ENCODE measurements at places on chromosomes 16 and 17.

DNA sequence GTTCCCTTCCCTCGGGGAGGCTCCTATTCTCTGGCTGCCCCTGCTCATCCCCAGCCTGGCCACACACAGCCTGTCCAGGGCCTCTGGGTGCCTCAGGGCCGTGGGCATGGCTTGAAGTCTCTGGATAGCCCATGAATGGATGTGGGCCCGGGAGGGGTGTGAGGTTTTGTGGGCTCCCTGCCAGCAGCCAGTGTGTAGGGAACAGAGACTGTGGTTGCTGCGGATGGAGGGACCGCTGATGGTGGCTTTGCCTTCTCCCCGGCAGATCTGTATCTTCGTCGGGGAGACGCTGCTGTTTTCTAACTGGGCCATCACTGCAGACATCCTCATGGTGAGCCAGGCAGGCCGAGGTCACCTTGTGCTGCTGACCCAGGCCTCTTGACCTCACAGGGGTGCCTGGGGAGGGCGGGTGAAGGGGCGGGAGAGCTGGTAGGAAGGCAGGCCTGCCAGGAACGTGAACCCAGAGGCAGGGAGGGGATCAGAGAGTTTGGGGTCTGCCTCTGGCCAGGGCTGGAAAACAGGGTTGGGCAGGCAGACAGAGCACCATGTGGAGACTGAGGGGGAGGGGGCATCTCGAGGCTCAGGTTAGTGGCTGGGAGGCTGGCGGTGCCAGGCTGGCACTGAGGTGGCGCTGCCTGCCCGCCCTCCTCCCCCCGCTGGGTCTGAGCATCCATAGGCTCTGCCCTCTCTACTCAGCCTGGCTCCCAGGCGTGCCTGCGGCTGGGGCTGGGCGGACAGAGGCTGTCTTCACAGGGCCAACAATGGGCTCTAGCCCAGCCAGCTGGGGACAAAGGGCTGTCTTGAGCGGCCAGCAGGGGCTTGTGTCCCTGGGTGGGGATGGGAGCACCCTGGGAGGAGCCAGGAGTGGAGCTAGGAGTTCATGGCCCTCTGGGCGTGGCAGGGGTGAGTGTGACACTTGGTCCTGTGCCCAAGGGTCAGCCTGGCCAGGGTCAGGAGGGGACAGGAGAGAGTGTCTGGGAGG lies 21.4 kb downstream of the MYBBP1A start:
- no peak for DNase-seq

- DNase-seq: no peak
Observed at GRCh38 chr17:19371259-19372010, 6.9 kb upstream of the MAPK7 start.

DNA sequence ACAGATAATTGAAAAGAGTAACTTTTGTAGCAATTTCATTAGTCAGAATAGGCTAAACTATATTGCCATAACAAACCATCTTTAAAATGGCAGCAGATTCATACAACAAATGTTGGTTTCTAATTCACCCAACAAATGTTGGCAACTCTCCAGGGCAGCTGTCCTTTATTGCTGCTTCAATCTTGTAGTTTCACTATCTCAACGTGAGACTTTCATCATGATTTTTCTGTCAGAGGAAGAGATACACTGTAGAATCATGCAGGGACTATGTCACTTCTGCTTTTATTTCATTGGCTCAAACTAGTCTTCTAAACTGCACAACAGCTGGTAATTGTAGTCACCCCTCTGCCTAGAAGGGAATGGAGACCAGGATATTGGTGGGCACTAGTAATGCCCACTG lies 174.2 kb downstream of the TANC2 start:
- peak; percentile 48 for DNase-seq

DNA sequence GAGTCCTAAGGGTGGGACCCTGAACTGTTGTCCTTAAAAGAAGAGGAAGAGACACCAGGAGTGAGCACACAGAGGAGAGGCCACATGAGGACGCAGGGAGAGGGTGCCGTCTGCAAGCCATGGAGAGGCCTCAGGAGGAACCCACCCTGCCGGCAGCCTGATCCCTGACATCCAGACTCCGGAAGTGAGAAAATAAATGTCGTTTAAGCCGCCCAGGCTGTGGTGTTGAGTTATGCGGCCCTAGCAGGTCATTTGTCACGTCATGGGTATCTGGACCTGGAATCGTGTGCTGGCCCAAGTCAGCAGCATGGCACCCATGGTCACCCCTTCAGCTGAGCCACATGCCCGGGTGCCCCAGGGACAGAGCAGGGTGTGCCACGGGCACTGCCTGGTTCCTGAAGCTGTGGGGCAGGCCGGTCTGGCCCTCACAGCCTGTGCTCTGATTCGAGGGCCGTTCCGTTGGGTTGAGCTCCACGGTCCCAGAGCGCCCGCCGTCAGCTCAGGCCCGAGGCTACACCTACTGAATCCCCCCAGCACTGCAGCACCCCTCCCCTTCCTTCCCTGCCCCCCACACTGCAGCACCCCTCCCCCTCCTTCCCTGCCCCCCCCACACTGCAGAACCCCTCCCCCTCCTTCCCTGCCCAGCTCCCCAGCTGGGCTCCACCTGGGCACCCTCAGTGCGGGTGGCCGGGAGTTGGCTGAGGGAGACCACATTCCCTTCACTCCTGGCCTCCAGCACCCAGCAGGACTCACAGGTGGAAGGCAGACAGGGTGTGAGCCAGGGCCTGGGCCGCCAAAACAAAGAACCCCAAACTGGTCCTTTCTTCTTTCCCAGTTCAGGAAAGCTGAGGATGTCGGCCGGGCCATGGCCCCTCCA lies 2.7 kb upstream of the CCDC57 start:
- DNase-seq: peak; percentile 34

GRCh38 chr17:20206068-20206467 lies 196.9 kb downstream of the SPECC1 start:
- DNase-seq: peak; percentile 33

- no peak for DNase-seq
Observed at GRCh38 chr17:63042256-63042812, 76.3 kb downstream of the TANC2 start.

DNA sequence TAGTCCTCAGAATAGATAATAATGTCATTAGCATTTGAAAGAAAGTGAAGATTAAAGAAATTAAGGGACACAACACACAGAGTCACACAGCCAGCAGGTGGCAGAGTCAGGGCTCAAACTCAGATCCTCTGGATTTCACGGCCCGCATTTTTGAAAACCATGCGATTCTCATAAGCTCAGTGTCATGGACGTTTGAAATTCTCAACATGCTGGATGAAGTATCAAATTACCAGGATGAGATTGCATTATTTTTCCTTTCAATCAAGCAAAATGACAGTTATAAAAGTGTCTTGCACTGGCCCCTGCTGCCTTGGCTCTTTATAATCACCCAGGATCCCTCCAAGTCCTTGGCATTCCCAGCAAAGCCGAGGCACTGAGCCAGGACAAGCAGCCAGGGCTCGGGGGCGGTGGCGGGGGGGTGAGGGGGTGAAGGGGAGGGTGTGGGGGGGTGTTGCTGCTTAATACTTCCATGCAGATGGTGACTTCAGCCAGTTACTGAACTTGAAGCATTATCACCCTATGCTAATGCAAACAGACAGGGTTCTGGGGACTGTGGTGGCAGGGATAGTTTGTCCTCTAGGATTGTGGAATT lies 6.6 kb upstream of the BMERB1 start:
- DNase-seq: peak; percentile 87

DNA sequence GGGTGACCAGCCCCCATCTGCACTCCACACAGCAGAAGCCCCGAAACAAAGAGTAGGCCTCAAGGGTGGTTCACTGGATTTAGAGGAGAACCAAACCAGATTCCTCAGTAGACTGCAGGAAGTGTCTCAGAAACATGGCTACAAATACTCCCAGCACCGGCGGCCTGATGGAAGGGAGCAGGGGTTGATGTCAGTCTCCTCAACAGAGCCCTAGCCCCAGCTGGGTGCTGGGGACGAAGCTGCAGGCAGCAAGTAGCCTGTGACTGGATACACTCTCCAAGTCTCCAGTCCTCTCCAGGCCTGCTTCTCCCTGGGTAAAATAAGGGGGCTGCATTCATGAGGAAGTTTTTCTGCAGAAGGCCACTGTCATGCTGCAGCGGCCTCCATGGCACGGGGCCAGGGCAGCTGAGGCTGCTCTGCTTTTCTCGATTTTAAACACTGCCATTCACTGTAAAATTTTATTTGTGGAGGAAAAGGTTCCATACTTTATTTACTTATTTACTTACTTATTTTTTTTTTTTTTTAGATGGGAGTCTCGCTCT lies 36.7 kb upstream of the SREBF1 start:
- no peak for DNase-seq

- DNase-seq: no peak
Observed at GRCh38 chr16:28183484-28183883, 28.3 kb downstream of the XPO6 start.

- DNase-seq: no peak
Observed at GRCh38 chr17:41973408-41973811, 6.8 kb downstream of the CNP start.

GRCh38 chr16:83356266-83356665 lies 451.5 kb upstream of the HSBP1 start:
- peak; percentile 59 for DNase-seq

- no peak for DNase-seq
Observed at GRCh38 chr16:20952139-20952920, 51.8 kb downstream of the LYRM1 start.

DNA sequence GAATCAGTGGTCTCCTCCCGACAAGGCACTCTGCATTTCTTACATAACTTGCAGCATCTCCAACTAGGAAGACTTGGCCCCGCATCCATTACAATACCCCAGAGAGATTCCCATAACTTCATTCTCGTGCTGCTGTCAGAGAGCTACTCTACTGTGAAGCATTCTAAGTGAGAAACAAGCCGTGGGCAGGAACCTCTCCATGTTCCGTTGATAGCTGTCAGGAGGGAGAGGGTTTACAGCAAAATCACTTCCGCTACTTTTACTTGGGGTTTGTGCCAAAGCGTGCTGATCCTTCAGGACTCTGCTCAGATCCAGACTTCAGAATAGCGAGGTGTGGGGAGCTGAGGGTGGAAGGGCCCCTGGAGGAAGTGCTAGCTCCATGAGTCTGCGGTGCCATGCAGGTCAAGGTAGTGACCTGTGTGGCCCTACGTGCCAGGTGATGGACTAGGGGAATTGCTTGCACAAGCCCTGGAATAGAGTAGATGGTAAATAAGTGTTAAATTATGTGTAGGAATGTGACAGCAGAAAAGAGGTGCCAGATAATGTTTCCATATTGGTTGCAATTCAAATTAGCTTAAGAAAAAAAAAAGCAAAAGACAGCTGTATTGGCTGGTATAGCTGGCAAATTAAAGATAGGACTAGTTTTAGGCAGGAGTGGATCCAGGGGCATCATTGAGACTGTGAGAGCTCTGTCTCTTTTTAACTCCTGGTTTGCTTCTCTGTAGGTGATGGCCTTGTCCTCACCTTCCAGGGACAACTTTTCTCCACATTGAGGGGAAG lies 358.5 kb upstream of the ERCC4 start:
- DNase-seq: no peak

DNA sequence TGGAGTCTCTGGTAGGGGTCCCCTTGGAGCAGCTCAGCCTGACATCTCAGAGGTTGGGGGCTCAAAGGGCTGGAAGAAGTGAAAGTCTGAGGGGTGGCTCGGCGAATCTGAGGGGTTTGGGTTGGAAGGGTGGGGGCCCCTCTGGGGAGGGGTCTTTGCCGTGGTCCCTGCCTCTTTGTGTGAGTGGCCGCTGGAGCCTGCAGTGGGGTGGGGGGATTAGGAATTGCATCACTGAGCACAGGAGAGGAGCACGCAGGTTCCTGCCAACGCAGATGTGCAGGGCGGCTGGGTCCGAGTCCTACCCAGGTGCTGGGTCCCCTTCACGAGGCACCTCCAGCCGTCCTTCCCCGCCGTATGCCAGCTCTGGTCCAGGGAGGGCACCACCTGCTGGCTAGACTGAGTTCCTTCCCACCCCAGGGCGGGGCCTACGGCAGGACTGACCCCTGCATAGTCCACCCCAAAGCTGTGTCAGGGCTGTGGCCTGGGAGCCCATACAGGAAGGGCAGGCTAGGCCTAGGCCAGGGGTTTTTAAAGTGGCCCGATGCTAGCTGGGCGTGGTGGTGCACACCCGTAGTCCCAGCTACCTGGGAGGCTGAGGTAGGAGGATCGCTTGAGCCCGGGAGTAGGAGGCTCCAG lies 9.9 kb downstream of the FMNL1 start:
- no peak for DNase-seq

DNA sequence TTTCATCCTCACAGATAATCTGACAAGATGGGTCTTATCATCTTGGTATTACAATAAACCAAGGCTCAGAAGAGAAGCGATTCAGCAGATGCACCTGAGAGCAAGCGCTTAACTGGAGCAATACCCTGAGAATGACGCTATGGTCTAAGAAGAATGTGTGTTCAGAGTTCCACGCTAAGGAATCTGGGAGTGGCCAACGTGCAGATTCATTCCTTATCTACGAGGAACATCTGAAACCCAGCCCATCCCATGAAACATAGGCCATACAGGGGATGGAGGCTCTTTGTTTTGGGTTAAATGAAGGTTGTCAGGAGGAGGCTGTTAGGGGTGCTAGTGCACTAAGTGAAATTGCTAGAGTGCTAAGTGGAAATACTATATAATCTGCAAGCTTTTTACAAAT lies 28.5 kb upstream of the KDM8 start:
- DNase-seq: peak; percentile 78

GRCh38 chr17:27579304-27579703 lies 51.7 kb upstream of the LGALS9 start:
- DNase-seq: no peak

DNA sequence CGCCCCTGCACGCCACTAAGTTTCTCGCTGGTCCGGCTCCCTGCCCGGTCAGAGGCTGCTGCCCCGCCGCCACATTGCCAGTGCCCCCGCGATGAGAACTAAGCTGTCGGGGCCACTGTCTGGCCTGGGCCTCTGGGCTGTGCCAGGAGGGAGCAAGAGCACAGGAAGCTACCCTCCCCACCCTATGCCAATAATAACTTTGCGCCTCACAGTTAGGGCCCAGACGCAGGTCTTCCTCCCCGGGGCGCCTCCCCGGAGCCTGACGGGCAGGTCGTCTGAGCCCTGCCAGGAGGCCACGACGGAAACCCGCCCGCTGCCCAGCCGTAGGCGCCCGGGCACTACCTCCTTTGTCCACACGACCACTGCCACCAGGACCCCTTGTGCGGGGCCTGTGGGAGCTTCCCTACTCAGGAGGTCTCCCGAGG lies 1.5 kb downstream of the ZFPM1 start:
- DNase-seq: no peak

DNA sequence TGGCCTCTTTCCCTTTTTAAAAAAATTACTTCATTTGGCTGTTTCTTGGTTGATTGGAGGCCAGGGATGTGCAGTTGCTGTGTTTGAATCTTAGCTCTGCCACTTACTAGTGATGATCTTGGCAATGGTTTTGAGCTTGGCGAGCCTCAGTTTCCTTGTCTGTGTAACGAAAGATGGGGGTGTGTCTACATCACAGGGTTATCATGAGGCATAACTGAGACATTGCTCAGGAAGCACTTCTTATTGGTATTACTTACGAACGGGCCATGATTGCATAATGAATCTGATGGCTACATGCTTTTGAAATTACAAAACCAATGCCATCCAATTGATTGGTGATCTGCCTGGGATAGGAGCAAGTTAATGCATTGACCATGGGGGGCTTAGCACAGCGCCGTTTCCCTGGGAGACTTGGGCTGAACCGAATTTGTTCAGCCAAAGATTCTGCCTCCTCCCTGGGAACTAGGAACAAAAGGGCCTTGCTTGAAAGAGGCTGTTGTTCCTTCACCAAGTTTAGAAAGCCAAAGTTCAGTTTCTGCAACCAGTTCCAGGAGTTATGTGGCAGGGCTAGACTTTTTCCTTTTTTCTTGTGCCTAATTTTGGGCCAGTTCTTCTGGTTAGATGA lies 21.9 kb downstream of the CMIP start:
- DNase-seq: no peak
